ENCODE measurements at places on chromosomes 3 and 15. TPM values are rescaled to one million over a fixed set of nuclear protein-coding genes. Genes with fewer than 3 reads are reported as not detected.

The ADAMTS17 gene
- 0.19 TPM for total RNA-seq

The IL5RA gene
- total RNA-seq, result not detected

The BSN gene
- 0.20 TPM for total RNA-seq

DNA sequence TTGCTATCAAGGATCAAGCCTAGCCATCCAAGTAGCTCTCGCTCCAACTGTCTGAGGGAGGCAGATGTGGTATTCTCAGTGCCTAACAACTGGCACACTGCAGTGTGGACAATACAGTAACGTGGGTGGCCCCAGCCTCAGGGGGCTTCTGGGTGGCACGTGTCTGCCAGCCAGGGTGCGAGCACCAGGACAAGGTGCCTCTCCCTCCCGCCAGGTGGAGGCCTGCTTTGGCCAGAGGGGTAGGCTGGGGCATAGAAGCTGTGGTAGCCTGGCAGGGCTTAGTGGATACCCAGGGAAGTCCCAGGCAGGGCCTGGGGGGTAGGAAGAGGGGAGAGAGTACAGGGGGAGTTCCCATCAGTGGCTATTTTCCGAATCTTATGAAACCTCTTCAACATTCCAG is 234.0 kb downstream of the PLCL2 start:
- no peak for DNase-seq

GRCh38 chr3:123070510-123070909 is 3.7 kb downstream of the PDIA5 start:
- no peak for DNase-seq

- DNase-seq, result no peak
Measured at GRCh38 chr3:155032918-155033317, 47.2 kb upstream of the MME start.
